Astrocyte of the spinal cord (primary cell): ENCODE measurements at places on chromosomes 7 and 10.

DNA sequence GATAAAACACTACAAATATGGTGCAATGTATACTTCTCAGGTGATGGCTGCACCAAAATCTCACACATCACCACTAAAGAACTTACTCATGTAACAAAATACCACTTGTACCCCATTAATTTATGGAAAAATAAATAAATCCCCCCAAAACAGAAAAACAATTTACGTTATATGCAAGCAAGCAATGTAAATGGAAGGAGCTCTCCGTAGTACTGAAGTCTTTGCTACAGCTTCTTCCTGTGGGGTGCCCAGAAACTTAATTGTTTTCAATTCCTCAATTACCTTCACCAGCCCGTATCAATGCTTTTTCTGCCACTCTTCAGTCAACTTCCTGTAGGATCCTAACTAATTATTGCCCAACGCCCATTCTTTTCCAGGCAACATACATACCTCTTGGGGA is 138.1 kb downstream of the RELN start:
- DNase-seq, result peak; percentile 44

GRCh38 chr7:94049615-94050014 is 45.5 kb upstream of the BET1 start:
- DNase-seq, result no peak

GRCh38 chr7:36214608-36215456 is 61.8 kb downstream of the EEPD1 start:
- peak; percentile 62 for DNase-seq

DNA sequence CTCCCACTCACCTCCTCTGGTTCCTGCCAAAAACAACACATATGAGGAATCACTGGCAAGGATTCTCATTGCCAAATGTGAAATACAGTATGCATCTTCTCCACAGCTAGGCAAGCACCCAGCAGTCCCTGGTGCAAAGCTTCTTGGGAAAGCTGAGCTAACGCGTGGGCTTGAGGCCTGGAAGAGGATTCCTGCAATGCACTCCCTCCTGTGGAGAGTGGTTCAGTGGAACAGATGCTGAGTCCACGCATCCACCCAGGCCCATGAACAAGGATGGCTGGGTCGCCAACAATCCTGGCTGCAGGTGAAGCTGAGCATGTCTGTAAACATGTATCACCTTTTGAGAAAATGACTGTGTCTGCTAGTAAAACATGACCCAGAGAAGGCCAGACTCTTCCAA is 113.2 kb upstream of the CHST15 start:
- no peak for DNase-seq

DNA sequence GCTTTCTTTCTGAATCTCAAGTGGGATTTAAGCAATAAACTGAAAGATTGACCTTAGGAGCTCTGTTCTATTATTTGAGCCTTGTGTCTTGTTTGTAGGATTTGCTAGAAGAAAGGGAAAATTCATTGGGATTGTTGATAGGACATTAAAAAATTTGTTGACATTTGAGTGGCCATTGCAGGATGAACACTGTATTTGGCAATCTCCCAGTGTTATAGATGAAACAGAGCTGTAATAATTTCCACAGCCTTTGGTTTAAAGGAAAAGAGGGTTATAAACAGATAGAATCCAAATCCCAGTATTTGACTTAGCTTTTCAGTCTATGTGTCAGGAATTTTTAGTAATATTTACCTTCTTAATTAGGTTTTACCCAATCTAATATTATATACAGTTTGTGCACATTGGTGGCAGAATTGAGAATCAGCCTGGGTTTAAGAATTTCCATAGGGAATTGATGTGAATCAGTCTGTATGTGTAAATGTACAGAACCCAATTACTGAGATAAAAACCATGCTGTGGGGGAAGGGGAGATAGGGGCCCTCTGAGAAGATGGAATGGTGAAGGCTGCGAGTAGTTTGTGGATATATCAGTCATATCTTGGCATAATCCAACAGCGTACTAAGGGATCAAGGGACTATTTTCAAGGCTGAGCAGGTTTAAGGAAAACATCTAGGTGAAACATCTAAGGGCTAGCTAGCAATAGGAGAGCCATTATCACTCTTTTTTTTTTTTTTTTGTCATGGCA is 6.5 kb downstream of the SGPL1 start:
- no peak for DNase-seq

- no peak for DNase-seq
These were observed 163.7 kb downstream of the SND1 start for GRCh38 chr7:127815631-127816145.

- no peak for DNase-seq
These were observed 209.6 kb downstream of the KIAA1217 start for GRCh38 chr10:24418532-24418931.

GRCh38 chr7:55063061-55063460 is 44.2 kb downstream of the EGFR start:
- no peak for DNase-seq

GRCh38 chr7:54349229-54349628 is 192.9 kb upstream of the VSTM2A start:
- peak; percentile 78 for DNase-seq

DNA sequence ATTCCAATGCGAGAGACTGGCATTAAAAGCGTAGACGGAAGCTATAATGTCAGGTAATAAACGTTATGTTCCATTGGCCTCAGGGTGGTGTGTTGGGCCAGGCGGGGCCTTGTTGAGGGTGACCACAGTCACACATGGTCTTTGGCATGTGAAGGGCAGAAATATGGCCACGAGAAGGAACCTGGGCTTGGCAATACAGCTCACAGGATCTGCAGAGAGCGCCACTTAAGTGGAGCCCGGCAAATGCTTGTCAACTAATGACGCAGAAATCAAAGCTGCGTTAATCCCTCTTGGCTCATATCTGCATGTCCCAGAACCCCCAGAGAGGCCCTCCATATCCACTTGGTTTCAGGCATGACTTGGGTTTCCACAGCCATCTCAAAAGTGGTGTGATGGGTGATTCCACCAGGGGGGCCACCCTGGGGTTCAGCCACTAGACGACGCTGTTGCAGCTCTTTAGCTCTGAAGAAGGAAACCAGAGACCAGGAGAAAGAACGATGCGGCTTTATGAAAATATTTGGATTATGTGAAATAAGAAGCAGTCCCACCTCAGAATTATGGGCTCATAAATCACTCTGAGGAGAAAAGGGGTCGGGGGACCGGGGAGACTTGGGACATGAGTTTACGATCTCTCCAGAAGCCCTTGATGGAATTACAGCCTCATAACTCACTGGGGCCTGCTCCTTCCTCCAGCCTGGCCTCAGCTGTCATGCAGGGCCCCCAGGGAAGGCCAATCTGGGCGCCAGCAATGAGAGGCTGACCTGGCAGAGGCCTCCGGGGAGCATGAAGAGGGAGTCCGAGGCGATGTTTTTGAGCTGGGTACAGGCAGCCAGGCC is 462.5 kb downstream of the PLXNA4 start:
- DNase-seq, result no peak

- DNase-seq, result peak; percentile 41
These were observed 207.6 kb downstream of the AHR start for GRCh38 chr7:17506095-17506494.

- no peak for DNase-seq
These were observed 22.3 kb downstream of the ZNF783 start for GRCh38 chr7:149284343-149284742.

GRCh38 chr7:77830649-77831355 is 32.2 kb downstream of the PHTF2 start:
- DNase-seq, result no peak

GRCh38 chr7:152403726-152404125 is 32.1 kb downstream of the KMT2C start:
- no peak for DNase-seq

DNA sequence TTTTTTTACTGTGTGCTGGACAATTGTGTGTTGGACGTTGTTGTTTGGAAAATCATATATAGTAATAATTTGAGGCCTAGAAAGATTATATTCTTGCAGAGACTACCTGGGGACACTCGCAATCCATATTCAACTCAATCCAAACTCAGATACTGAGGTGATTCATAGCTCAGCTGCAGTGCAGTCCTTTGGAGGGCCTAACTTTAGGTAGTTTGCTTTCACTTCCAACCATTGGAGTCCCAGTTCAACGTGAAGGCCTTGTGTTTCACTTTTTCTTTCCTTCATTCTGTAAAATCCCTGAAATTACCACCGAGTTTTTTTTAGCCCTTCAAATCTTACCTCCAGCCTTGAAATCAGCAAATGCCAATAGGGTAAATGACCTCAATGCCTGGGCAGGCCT is 32.3 kb downstream of the ATRNL1 start:
- DNase-seq, result no peak

- no peak for DNase-seq
These were observed 1.1 kb downstream of the ATG9B start for GRCh38 chr7:151023232-151023631.

- no peak for DNase-seq
These were observed 4.4 kb upstream of the PPP2R2D start for GRCh38 chr10:131896403-131896802.

DNA sequence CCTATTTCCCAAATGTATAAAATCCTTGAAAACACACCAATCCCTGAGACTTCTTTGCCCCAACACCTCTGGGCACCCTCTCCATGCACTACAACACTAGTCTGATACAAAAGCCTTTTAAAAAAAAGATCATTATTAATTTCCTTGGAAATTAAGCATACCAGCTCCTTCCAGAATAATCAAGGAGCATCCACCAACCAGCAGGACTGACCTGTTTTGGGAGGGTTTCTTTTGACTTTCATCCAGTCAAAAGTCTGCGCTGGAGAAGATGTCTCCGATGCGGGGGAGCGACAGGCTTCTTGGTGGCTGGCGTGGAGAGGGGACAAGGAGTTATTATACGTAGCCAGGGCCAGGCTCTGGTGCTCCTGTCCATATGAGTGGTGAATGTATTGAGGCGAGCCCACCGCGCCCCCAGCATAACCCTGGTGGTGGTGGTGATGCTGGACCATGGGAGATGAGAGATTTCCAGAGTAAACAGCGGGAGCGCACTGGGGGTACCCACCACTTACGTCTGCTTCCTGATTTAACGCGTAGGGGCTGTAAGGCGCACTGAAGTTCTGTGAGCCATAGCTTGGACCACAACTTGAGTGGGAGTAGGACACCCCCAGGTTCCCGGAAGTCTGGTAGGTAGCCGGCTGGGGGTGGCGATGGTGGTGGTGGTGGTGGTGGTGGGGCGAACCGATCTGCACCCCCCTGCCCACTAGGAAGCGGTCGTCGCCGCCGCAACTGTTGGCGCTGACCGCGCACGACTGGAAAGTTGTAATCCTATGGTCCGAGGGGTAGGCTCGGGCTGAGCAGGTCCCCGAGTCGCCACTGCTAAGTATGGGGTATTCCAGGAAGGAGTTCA is 527 bp downstream of the HOXA1 start:
- DNase-seq, result peak; percentile 45

DNA sequence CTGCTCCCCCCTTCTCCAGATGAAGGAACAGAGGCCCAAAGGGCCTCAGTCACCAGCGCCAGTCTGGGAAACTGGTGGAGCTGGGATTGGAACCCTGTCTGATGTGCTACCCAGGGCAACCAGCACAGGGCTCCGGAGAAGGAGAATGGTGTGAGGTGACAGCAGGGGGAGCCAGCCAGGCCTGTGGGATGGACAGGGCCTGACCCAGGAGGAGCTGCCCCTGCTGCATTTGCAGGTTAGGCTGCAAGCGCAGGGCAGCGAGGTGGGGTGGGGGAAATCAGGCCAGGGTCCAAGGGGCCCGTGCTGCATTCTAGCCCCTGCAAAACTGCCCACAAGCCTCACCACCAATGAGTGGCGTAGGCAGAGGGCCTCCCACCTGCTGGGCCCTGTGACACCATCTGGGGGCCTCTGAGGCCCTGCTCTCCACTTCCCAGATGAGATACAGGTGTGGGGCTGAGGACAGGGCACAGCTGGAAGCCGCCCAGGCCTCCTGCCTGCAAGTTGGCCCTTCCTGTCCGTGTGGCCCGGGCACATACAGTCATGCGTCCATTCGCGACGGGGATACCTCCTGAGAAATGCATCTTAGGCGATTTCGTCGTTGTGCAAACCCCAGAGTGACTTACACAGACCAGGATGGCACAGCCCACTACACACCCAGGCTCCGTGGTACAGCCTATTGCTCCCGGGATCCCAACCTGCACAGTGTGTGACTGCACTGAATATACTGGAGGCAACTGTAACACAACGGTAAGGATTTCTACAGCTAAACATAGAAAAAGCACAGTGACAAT is 45.3 kb downstream of the RASGEF1A start:
- no peak for DNase-seq

DNA sequence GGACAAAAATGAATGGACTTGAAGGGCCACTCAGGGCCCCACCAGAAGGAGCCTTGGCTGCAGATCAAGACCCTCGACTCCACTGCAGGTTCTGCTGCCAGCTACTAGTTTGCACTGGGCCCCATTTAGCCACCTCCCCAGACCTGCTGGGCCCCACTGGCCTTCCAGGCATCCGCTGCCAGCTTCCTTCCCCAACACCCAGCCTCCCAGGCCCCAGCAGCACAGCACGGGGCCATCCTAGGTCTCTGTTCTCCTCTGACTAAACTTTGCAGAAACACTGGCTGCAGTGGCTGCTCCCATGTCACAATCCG is 277.4 kb upstream of the KLF14 start:
- DNase-seq, result no peak

GRCh38 chr7:87574630-87575029 is 26.1 kb downstream of the ABCB1 start:
- DNase-seq, result peak; percentile 60

DNA sequence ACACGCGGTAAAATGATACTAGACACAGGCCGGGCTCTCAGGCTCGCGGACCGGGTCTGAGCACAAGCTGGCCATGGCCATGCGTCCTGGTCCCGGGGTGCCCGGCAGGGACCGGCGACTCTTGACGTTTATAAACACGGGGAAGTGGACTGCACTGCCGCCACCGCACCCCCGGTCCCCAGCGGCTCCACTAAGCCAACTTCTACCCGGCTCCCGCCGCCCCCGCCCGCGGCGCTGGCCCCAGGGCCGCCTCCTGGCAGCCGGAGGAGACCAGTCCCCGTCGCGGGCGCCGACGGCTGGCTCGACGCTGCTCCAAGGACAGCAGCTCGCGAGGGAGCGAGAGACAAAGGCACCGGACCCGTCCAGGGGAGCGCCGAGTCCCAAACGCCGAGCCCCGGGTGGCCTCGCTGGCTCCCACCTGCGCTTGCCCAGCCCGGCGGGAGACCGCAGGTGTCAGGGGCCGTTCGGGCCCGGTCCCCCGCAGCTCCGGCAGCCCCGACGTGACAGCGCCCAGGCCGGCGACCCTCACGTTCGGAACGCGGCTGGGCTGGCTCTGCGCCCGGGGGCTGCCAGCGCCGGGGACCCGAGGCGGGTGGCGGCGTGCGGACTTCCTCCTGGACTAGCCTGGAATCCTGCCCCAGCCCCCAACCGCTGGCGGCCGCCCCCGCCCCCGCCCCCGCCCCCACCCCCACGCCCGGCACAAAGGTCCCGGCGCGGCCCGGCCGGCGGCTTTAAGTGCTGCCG is 517 bp downstream of the ITGB1 start:
- no peak for DNase-seq

GRCh38 chr10:58773341-58773740 is 260.7 kb downstream of the BICC1 start:
- no peak for DNase-seq

- DNase-seq, result no peak
These were observed 11.2 kb upstream of the AKAP9 start for GRCh38 chr7:91929463-91929862.
